SK-N-SH (cell line): ENCODE measurements at places on chromosomes 2 and 18. TPM values are rescaled to one million over a fixed set of nuclear protein-coding genes. Genes with fewer than 3 reads are reported as not detected.

DNA sequence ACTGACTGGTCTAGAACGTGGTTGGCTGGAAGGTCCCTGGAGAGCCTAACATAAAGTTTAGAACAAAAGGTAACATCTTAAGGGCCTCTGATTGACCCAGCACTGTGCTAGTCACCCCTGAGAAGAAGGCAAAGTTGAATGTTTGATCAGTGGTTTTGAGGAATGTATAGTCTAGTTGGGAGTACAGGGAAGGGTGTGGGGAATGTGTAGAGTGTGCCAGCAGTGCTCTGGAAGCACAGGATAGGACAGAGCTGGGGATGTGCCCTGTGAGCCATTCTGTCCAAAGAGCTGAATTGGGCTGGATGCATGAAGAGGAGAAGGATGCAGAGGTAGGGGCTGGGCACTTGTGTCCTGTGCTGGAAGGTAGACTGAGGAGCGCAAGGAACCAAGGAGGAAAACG lies 41.0 kb upstream of the DOCK10 start:
- DNase-seq, result no peak

- DNase-seq, result no peak
These were observed 11.4 kb upstream of the RFX8 start for GRCh38 chr2:101486258-101486701.

SGPP2 gene
- polyA plus RNA-seq, result 0.03 TPM in 2 replicates

DNA sequence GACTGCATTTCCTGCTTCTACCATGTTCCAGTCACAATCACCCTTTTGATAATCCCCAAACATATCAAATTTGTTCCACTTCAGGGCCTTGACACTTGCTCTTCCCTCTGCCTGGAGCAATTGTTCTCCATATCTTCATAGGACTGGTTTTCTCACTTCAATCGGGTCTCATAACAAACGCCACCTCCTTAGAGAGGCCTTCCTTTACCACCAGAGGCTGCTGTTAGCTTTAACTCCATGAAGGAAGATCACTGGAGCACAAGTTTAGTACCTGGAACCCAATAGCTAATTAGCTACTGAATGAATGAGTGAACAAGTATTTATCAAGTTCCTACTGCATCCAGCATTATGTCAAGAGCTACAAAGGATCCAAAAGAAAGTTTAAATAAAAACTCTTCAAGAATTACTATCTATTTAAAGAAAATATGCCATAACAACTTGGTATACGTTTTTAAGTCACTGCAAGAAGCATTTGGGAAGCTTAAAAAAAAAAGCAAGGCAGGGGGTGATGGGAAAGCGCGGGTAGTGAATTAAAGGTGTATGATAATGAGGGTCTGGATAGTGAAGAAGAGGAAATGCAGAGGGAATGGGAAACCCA lies 58.8 kb downstream of the BAZ2B start:
- no peak for DNase-seq

MEP1B gene
- polyA plus RNA-seq, result not detected in 2 replicates

DNA sequence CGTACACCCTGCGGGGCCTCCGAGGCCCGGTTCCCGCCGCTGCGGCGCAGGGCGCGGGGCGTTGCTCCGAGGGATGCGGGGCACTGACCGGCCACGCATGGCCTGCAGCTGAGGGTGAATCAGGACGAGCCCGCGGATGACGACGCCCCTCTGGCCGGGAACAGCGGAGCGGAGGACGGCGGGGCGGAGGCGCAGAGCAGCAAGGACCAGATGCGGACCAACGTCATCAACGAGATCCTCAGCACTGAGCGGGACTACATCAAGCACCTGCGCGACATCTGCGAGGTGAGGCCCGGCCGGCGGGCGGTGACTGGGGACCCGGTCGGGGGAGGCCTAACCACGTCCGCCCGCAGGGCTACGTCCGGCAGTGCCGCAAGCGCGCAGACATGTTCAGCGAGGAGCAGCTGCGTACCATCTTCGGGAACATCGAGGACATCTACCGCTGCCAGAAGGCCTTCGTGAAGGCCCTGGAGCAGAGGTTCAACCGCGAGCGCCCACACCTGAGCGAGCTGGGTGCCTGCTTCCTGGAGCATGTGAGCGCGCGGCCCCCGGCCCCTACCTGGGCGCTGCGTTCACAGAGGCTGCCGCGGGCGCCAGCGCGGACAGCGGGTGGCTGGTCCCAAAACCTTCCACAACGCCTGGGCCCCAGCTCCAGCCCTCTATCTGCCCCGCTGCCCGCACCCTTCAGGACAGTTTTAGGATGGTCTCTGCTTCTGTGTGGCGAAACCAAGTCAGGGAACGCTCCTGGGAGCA lies 53.2 kb downstream of the FAM168B start:
- DNase-seq, result no peak

DNA sequence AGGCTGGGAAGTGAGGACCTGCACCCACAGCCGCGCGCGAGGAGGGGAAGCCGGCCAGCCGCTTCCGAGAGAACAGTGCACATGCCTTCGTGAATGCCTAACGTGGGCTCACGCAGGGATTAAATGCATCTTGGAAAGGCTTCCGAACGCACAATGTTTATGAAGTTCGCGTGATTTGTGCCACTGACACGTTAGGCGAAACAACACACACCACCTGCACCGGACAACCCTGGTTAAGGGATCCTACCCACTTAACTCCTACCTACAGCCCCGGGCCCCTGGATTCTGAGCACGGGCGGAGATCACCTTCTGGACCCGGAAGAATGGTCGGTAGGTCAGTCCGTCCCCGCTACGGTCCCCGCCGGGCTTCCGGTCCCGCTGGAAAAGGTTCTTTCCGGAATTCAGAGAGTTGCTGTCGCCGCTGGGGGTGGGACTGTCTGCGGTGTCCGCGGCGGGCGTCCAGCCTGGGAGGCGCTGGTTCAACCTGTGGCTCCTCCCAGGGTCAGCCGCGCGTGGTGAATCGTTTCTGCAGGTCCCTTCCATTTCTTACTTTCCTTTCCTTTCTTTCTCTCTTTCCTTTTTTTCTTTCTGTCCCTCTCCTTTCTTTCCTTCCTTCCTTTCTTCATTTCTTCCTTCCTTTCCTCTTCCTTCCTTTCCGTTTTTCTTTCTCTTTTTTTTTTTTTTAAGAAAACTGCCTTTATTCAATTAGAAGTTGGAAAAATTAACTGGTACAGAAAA lies at the start of gene MTIF2:
TSS of gene MTIF2 (minus strand) at position 325 of the 738 bp plus-strand sequence. CDS start 5,373 bp downstream, outside the sequence.
- DNase-seq, result peak; percentile 92

GRCh38 chr2:101794141-101794540 lies 96.6 kb downstream of the MAP4K4 start:
- DNase-seq, result no peak

TTN gene
- polyA plus RNA-seq, result under 0.01 and 0.08 TPM in 2 replicates

SIX3 gene
- 0.58 and 0.67 TPM in 2 replicates for polyA plus RNA-seq

GRCh38 chr2:182822733-182823132 lies 43.7 kb downstream of the FRZB start:
- peak; percentile 3 for DNase-seq

DNA sequence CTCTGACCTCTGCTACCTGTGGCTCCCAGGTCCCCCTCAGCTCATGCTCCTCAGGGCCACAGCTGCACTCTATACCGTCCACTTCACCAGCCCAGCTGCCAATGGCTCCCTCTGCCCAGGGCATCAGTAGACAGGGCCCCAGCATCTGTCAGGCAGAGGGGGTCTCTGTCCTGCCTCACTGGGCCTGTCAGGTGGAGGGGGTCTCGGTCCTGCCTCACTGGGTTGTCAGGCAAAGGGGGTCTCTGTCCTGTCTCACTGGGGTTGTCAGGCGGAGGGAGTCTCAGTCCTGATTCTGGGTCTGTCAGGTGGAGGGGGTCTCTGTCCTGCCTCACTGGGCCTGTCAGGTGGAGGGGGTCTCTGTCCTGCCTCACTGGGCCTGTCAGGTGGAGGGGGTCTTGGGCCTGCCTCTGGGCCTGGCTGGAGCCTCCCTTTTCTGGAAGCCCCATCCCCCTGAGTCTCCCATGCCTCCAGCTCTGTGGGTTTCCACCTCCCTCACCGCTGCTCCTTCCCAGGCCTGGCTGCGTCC lies 19.9 kb downstream of the SNORC start:
- DNase-seq, result no peak

DNA sequence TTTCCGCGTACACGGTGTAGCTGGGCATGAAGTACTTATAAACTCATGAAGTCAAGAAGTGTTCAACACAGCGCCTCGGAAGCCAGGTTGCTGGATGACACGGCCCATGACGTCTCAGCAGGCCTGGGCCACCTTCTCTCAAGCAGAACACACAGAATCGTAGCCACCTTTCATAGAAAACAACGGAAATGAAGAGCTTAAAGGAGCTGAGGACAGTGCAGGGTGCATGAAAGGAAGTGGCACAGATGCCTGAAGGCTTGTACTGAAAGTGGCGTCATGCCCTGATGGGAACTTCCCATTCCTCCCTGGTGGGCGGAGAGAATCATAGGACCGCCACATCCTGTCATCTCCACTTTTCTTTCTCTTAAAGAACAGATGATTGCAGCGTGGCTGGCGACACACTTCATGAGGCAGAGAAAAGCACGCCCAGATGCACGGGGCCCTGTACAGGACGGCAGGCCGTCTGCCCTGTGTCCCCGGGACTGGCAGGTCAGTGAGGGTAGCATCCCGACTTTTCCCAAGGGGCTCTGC lies 31.1 kb downstream of the HDAC4 start:
- DNase-seq, result no peak

DNA sequence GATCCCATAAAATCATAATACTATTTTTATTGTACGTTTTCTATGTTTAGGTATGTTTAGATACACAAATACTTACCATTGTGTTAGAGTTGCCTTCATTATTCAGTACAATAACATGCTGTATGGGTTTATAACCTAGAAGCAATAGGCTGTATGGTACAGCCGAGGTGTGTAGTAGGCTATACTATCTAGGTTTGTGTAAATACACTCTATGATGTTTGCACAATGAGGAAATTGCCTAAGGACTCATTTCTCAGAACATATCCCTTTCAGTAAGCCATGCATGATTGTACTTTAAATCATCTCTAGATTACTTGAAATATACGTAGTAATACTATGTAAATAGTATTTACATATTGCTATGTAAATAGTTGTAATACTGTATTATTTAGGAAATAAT lies 156.7 kb downstream of the CDCA7 start:
- no peak for DNase-seq

GRCh38 chr2:156892467-156893281 lies 364.8 kb upstream of the GALNT5 start:
- DNase-seq, result peak; percentile 0

CXCR4 gene
- polyA plus RNA-seq, result 0.48 and 1.3 TPM in 2 replicates
